ENCODE measurements at places on chromosomes 6 and 20.

GRCh38 chr6:116176596-116176995 lies 50.7 kb upstream of the COL10A1 start:
- no peak for DNase-seq

- DNase-seq, result peak; percentile 16
Observed at GRCh38 chr6:88890394-88890793, 73.0 kb downstream of the RNGTT start.

DNA sequence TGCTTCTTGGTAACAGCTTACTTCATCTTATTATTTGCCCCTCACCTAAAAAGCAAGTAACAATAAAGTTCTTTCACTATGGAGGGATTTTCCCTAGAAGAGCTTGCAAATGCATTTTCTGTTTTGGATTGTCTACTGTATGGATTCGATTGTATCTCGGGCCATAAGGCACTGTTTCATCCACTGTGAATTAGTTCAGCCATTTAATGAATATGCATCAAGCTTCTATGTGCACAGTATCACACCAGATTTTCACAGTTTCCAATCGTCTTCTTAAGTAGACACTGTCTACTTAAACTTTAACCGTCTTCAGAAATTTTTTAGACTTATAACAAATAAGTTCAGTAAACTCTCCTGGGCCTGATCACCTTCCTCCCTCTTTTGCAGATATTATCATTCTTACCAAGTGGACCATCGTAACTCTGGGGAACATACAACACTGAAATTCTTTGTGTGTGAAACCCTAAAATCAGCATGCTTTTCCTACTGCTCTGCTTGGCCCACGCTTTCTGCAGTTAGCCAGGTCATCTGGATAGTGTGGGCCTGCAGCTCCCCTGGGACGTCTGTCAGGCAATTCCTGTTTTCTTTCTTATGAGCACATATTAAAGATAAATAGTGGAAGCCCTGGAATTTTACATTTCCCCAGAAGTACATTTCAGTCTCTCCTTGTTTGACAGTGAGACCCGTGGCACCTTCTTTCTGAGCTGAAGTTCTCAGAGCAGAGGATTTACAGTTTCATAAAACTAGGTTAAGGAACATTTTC lies 136.5 kb upstream of the PDE10A start:
- DNase-seq, result peak; percentile 73

GRCh38 chr6:63609231-63609630 lies 26.4 kb upstream of the PHF3 start:
- no peak for DNase-seq

- peak; percentile 26 for DNase-seq
Observed at GRCh38 chr20:39338469-39339376, 376.6 kb downstream of the DHX35 start.

DNA sequence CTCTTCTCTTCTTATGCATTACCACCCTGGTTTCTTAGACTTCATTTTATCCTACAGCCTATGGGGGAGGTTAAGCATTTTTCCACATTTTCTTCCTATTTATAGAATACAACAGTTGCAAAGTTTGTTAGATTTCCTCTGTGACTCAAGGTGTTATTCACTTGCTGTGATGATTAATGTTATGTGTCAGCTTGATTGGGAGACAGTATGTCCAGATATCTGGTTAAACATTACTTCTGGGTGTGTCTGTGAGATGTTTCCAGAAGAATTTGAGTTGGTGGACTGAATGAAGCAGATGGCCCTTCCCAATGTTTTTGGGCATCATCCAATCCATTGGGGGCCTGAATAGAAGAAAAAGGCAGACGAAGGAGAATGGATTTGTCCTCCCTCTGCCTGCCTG lies 131.3 kb downstream of the C6orf118 start:
- no peak for DNase-seq

GRCh38 chr6:18323935-18324705 lies 59.8 kb upstream of the DEK start:
- DNase-seq, result peak; percentile 48

- DNase-seq, result no peak
Observed at GRCh38 chr6:105882121-105882803, 203.9 kb upstream of the PRDM1 start.

DNA sequence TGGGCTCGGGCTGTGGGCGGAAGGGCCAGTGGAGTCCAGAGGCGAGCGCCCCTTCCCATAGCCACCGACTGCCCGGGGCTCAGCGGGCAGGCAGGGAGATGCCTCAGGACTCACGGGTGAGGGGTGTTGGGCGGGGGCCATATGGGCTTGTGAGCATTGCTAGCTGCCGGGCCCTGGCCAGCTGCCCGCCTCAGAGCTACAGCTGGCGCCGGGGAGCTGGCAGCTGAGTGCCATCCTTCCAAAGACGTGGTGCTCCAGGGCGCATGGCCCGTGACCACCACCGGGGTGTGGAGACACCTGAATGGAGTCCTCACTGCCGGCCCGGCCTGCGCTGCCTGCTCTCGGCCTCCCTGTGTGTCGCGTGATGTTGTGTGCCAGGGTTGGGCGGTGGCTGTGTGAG lies 10.6 kb upstream of the RBBP8NL start:
- no peak for DNase-seq

Data from umbilical cord (tissue), 2 donors.